ENCODE measurements at places on chromosomes 2 and 18.

DNA sequence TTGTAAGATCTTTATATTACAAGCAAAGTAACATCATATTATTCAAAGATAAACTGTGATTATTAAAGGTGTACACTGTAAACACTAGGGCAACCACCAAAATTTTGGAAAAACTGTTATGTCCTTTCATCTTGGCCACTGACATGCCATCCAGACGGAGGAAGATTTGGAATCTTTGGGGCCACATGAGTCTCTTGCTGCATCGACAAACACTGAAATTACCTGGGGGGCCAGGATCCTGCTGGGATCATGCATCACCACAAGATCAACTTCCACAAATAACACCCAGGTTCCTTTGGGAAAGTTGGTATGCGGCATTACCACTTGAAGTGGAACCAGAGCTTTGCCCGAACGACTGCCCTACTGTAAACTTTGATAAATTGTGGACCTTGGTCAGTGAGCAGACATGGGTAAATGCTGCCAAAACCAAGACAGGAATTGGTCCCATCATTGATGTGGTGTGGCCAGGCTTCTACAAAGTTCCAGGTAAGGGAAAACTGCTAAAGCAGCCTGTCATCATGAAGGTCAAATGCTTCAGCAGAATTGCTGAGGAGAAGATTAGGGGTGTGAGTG, 110.6 kb upstream of the UXS1 start:
- DNase-seq: no peak

DNA sequence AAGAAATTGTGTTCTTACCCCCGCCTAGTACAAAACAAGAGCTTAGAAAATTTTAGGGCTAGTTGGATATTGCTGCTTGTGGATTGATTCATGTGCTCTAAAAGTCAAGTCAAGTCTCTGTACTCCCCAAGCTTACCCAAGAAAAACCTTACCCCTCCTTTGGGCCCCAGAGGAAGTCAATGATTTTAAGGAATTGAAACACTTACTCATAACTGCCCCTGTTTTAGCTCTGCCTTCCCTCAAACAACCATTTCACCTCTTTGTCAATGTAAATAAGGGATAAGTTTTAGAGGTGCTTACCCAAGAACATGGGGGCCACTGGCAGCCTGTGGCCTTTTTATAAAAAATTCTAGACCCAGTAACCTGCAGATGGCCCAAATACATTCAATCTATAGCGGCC, 136.6 kb upstream of the RMP24 start:
- no peak for DNase-seq

DNA sequence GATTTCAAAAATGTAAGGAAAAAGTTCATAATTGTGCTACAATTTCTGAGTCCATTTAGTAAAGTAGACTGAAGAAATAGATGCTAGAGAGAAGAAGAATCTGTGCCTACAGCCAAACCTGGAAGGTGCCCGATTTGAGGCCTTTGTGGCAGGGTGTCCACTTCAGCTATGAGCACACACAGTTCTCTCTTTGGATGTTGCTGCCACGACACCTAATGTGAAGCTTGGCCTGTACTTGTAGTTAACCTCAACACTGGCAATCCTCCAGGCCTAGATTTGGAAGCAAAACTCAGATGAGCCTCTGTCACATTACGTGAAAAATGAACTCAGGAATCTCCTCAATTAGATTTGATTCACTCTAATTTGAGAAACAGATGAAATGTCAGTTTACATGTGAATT, 90.1 kb upstream of the LRP1B start:
- DNase-seq: peak; percentile 30

DNA sequence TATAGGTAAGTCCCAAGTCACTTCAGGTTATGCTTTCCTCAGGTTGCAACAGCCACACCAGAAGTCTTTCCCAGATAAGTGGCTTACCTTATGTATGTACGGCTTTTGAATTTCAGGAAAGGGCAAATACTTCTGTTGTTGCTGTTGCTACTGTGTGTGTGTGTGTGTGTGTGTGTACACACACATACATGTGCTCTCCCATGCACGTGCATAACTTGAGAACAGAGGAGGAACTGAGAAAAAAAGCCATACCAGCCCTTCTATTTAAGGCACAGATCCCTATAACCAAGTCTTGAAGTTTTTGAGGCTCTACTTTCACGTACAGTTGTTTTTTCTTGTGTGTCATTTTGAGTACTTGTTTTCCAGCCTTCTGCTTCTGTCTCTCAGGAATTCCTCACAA, 62.4 kb downstream of the WDPCP start:
- DNase-seq: no peak

DNA sequence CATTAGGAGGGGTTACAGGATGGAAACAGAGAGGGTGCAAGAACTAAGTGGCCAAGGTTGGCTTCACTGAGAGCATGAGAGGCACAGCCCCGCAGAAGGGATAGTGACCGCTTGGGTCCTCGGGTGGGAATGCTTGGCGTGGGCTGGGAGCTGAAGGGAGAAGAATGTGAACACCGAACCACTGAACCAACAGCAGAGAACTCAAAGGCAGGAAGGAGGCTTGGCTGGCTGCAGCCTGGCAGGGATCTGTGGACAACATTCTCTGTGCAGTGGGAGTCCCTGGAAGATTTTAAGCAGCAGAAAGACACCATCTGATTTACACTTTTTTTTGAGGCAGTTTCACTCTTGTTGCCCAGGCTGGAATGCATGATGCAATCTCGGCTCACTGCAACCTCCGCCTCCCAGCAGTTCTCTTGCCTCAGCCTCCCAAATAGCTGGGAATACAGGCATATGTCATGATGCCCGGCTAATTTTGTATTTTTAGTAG, 33.9 kb downstream of the SOWAHC start:
- no peak for DNase-seq

- no peak for DNase-seq
Observed at GRCh38 chr18:9042766-9043481, 59.6 kb upstream of the NDUFV2 start.

GRCh38 chr2:109203246-109204011, 74.4 kb downstream of the SH3RF3 start:
- DNase-seq: no peak

GRCh38 chr2:176669398-176670174, 400.3 kb downstream of the MTX2 start:
- no peak for DNase-seq

GRCh38 chr2:220165401-220165800, 538.0 kb downstream of the SLC4A3 start:
- DNase-seq: no peak

All from non-pigmented ciliary epithelial cell (primary cell).